Mesenchymal stem cell (in vitro differentiated cells and primary cell): ENCODE measurements at places on chromosomes 7 and 10.
A peak's percentile ranks its signal among the peaks of the same experiment; 100 is the strongest.

DNA sequence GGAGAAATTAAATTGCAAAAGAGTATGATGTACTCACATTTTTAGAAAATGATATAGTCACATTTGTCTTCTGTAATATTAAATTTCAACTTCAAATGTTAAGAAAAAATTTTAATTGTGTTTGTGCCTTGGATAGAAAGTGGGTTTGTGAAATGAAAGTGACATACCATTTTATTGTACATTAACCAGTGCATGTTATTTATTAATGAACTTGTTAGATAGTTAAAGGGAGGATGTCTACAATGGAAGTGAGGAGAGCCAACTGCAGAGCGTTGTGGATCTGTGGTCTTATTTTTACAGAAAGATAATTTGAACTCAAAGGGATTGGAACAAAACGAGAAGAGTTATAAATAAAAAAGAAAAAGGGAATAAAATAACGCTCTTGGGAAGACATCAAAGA, 291.7 kb downstream of the ARL4A start:
- no peak for DNase-seq

DNA sequence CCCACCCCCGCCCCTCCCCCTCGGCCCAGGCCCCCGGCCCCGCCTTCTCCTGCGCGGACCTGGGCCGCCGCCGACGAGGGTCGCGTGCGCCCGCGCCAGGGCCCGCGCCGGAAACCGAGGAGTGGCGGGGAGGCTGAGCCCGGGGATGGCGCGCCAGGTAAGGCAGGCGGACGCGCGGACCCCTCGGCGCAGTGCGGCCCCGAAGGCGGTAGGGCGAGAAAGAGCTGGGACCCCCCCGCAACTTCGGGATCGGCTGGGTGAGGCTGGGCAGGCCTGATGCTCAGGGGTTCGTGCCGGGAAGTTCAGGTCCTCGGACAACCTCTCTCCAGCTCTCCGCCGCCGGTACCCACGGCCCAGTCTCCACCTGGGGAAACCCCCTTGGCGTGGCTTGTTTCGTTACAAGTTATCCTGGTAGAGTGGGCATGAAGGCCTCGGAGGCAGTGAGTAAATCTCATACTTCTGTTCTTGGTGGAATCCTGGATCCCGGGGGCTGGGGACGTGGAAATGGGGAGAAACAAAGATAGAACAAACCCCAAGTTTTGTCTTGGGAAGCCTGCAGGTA, 58.4 kb downstream of the ZNF467 start:
- DNase-seq: peak; percentile 33

DNA sequence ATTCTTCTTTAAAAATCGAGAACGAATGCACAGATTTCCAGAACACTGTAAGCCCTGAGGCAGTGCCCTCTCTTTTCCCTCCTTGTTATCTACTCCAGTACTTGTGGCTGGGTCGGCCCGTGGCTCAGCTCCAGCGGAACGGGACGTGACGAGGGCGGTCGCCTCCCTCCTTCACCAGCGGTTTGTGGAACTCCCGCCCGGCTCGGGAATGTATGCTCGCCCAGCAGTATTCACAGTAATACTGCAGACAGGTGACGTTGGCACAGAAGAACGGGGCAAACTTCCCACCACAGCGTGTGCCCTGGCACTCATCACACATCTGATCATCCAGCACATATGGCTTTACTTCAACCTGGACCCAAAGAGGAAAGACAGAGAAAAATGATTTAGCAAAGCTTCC, 128.5 kb downstream of the BTAF1 start:
- DNase-seq: no peak

DNA sequence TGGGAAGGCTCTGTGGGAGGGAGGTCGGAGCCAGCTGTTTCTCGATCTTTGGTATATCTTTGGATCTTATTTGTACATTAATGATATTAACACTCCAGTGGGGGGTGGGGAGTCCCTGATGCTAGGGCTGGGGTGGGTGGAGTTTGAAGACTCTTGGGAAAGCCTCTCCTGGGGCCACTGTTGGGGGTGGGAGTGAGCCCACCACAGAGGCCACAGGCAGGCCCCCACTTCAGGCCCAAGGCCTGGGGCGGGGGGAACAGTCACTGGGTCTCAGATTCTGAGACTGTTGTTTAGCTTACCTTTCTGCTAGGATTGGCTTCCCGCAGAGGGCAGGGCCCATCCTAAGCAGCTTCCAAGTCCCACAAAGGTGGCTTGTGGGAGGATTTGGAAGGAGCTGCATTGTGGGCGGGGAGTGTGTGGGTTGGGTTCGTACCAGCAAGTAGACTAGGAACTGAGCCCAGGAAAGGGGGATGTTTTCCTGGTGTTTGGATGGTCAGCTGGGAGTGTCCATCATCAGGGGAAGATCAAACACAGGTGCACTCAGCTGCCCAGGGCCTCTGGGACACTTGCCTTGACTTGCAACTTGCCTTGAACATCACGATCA, 11.9 kb downstream of the YKT6 start:
- DNase-seq: no peak

DNA sequence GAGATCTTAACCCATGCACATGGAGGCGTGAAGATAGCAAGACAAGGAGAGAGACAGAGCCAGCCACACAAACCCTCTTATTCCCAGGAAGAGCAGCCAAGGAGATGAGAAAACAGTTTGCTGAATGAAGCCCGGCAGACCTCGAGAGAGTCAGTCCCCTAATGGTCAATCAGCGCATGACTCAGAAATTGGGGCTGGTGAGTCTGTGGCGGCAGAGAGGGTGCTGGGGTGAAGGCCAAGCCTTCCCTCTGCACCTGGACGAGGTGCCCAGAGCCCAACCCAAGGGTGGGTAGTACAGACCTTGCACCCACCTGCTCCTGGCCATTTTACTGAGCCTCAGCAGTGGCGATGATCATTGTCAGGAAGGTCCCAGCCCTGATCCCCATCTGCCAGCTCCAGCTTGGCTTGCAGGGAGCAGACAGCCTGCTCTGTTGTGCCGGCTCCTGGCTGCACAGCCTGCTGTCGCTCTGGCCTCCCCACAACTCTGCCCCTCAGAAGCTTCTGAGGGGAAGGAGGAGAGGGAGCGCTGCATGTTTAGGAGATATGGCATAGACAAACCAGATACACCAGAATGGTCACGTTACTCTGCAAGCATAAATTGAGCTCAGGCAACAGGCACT, 256.6 kb downstream of the RPS24 start:
- DNase-seq: no peak

DNA sequence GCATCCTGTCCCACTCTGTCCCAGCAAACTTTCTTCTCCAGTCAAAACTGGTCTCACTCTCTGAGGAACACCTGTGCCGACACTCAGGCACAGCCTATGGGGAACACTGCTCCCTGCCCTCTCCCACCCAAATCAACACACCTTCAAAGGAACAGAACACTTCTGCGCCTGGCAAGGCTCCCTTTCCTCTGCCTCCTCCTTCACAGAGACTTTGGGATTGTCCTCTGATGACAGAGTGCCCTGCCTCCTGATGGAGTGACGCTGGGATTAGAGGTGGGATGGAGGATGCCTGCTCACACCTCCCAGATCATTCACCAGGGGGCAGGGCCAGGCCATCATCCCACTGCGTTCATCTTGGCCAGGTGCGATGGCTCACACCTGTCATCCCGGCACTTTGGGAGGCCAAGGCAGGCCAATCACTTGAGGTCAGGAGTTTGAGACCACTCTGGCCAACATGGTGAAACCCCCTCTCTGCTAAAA, 26.5 kb downstream of the KLF6 start:
- no peak for DNase-seq

DNA sequence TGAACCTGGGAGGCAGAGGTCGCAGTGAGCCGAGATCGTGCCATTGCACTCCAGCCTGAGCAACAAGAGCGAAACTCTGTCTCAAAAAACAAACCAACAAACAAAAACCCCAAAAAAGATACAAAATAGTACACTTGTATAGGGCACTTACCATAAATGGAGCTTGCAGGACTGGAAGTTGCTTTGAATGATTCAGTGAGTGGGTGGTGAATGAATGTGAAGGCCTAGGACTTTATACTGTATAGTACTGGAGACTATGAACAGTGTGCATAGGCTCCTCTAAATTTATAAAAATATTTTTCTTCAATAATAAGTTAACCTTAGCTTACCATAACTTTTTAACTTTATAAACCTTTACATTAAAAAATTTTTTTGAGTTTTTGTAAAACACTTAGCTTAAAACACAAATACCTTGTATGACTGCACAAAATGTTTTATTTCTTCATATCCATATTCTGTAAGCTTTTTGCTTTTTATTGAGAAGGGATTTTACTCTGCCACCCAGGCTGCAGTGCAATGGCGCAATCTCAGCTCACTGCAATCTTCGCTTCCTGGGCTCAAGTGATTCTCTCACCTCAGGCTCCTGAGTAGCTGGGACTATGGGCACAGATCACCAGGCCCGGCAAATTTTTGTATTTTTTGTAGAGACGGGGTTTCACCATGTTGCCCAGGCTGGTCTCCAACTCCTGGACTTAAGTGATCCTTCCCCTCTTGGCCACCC, 6.9 kb upstream of the H2AZ2 start:
- DNase-seq: no peak

DNA sequence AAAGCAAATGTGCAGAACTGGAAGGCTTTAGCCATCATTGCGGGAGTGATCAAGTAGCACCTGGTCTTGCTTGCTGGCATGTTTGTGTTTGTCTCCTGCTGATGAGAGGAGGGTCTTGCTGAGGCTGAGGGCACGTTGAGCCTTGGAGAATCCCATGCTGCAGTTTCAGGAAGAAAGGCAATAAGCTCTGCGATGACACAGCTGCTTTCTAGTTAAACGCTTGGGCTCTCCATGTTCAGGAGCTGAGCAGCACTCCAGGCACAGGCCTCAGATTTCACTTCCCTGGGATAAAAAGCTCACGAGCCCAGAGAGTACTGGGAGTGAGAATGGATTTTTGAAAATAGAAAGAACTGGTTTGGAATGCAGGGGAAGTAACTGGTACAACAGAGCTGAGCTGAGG, 100.8 kb downstream of the LRRC18 start:
- no peak for DNase-seq

- DNase-seq: no peak
These were observed 184.4 kb downstream of the MDFIC start for GRCh38 chr7:115106316-115106715.

- no peak for DNase-seq
These were observed 84.5 kb upstream of the PPP2R2D start for GRCh38 chr10:131816157-131816775.

- no peak for DNase-seq
These were observed 22.0 kb downstream of the DENND10 start for GRCh38 chr10:119125942-119126341.

DNA sequence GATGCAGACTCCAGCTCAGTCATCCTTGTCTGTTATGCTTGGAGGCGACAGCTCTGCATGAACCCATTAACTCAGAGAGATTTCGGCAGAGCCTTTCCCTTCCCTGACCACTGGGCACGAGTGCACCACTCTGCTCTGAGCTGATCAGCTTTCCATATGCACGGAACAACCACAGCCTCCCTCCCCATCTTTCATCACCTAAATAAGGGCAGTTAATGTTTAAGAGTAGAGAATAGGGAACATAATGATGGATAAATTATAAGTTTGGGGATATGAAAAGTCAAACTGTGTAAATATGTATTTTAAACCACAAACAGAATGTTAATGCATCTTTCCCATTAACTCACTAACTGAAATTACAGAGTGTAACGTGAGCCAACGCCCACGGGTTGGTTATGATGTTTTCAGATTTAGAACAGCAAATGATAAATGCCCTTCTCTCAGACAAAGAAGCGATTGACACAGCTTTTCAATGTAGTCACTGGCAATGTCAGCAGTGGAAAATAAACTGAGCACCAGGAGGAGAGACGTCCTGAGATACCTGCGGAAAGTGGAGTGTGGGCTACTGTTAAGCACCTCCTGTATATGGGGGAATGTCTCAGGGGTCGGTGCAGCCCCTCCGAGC, 658.2 kb downstream of the LRMDA start:
- DNase-seq: no peak

- DNase-seq: no peak
These were observed 519.5 kb downstream of the GRID1 start for GRCh38 chr10:85847085-85847484.

- no peak for DNase-seq
These were observed 114.2 kb downstream of the SMURF1 start for GRCh38 chr7:99029466-99030435.

DNA sequence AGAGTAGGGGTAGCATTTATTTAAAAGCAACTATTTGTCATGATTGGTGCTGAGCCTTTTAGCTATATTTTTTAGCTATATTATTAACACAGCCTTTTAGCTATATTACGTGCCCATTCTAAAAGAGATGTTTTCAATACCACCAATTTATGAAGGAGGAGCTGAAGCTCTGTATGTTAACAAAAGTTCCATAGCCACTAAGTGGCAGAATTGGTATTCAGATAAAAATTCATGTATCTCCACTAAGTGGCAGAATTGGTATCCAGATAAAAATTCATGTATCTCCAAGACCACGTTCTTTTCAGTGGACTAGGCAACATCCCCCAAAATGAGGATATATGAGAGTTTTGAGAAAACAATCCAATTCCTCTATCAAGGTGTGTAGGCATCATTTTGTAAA, 268.6 kb downstream of the HGF start:
- peak; percentile 55 for DNase-seq

DNA sequence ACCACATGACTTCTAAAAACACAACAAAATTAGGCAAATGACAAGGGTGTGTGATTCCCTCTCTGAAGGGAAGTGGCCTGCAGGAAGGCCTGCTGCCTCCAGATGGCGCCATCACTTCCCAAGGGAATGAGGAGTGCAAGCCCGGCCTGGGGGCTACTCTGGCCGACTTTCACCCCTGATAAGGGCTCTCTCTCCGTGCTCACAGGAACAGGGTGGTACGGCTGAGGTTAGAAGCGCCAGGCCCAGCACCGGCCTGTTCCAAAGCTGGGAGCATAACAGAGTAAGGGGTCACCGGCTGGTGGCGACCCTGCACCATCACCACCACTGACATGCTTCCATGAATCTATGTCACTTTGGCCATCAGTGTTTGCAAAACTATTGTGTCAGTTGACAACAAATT, 13.1 kb downstream of the RBP3 start:
- DNase-seq: peak; percentile 32

DNA sequence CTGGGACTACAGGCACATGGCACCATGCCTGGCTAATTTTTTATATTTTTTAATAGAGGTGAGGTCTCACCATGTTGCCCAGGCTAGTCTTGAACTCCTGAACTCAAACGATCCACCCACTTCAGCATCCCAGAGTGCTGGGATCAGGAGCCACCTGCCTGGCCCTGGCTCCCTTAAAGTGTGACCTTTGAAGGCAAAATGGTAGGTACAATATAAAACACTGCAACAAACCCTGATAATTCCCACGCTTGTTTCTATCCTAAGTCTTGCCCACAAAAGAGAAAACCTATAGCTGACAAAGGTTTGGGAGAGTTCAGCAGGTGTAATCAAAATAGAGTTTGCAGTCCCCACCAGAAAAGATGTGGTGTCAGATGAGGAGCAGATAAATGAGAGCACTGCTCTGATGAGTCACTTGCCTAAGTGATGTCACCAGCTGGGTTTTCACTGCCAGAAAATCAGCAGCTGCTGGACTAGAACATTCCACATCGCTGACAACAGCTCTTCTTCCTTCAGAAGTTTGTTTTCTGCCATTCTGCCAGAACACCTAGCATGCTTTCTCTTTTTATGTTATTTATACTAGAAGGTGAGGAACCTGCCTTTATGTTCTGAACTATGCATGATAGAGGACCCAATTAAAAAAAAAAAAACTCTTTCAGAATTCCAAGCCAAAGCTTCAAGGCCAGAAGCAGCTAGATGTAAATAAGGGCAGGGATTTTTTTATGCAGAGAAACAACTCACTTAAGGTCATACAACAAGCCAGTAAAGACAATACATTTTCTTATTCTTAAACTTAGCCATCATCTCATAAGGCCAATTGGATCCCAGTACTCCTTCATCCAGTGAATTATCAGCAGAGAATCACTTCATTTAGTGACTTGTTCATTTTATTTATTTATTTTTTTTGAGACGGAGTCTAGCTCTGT, 18.0 kb downstream of the PURB start:
- peak; percentile 93 for DNase-seq

GRCh38 chr7:104903846-104904245, 110.2 kb upstream of the KMT2E start:
- DNase-seq: no peak
